SJCRH30 (cell line): ENCODE measurements at places on chromosomes 1 and 21. TPM values are rescaled to one million over a fixed set of nuclear protein-coding genes. Genes with fewer than 3 reads are reported as not detected.

The EDN2 gene
- total RNA-seq = 0.18 and 0.32 TPM in 2 replicates

The CROCC gene
- total RNA-seq = 12.6 and 19.4 TPM in 2 replicates

- H3K27ac ChIP-seq = no peak overlapping the region
- no peaks in the 10 kb centered on the region for H3K27me3 ChIP-seq
- no peak for DNase-seq
- H3K36me3 ChIP-seq = peaks cover 72% of the 10 kb centered on the region
- H3K4me1 ChIP-seq = peaks cover 12% of the 10 kb centered on the region
- H3K4me3 ChIP-seq = no peak overlapping the region
Observed at GRCh38 chr21:34880401-34880800, 168.7 kb downstream of the RUNX1 start.

DNA sequence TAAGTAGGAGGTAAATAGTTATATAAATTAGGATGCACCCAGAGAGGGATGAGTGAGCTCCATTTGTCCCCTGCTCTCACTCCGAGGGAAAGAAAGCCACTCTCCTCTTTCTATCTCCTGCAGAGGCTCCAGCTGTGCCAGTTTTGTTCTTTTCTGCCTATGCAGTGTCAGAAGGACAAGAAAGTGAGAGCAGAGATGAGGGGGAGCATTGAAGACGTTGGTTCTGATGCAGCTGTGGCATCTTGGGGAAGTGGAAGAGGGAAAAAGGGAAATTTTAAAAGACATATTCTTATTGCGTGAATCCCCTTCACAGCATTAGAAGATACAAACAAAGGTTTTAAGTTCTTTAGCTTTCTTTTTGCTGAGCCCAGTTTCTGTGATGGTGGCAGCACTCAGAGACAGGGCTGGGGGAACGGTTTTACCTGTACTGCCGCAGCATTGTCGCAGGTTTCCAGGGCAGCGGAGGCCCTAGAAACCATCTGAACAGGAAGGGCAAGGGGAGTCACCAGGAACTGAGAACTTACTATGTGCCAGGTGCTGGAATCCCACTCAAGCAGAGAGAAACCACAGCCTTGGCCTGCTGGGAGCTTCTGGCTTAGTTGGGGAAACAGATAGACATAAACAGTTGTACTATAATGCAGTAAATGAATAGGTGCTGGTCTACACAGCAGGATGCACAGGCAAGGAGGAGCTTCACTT, 44.9 kb upstream of the USP24 start:
- no peaks in the 10 kb centered on the region for H3K4me1 ChIP-seq
- no peaks in the 10 kb centered on the region for H3K27me3 ChIP-seq
- H3K36me3 ChIP-seq = no peaks in the 10 kb centered on the region
- H3K4me3 ChIP-seq = no peak overlapping the region
- no peak for DNase-seq

DNA sequence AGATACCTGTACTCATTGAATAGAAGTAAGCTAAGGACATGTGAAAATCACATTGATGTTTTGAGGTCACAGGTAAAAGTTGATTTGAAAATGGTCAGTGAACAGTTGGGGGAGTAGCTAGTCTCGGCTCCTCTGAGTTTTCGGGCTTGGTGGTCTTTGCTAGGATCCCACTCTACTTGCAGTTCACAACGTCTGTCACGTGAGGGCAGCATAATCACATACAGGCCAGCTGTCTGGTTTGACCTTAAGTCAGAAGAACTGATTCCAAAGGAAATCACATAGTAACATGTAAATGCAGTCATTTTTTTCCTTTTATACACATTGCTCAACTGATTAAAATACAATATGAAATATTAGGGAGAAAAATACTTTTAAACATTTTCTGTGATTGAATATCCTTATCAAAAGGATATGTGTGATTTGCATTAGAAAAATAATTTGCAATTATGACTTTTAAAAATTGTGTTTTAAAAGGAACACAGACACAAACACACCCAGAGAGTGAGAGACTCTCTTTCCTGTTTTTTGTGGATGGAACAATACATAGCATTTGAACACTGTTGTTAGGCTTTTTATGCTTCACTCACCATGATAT, 21.8 kb upstream of the PDC start:
- no peaks in the 10 kb centered on the region for H3K4me1 ChIP-seq
- no peak overlapping the region for H3K27ac ChIP-seq
- no peaks in the 10 kb centered on the region for H3K27me3 ChIP-seq

DNA sequence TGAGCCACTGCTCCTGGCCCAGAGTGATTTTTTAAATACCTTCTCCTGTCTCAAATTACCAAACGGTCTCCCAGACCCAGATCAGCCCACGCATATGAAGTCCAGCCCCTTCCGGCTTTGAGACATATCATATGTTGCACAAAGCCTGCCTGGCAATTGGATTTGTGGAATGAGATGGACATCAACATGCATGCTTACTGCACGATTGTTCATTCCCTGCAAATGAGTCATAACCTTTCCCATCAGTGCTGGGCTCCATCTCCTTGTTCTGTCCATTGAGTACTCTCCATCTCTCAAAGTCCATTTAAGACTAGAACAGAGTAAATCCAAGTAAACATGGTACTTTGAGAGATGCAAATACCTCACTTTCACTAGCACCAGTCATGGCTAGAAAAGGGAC, 612.2 kb upstream of the USP24 start:
- H3K36me3 ChIP-seq = no peaks in the 10 kb centered on the region
- peak; percentile 8 for DNase-seq
- no peak overlapping the region for H3K27ac ChIP-seq
- no peaks in the 10 kb centered on the region for H3K4me1 ChIP-seq

The CHI3L2 gene
- total RNA-seq = 0.53 and 1.6 TPM in 2 replicates

- no peak overlapping the region for H3K4me3 ChIP-seq
- H3K36me3 ChIP-seq = no peaks in the 10 kb centered on the region
- H3K27me3 ChIP-seq = no peaks in the 10 kb centered on the region
- DNase-seq = no peak
- no peaks in the 10 kb centered on the region for H3K4me1 ChIP-seq
- no peak overlapping the region for H3K27ac ChIP-seq
Observed at GRCh38 chr1:92536211-92536979, 49.7 kb upstream of the GFI1 start.

DNA sequence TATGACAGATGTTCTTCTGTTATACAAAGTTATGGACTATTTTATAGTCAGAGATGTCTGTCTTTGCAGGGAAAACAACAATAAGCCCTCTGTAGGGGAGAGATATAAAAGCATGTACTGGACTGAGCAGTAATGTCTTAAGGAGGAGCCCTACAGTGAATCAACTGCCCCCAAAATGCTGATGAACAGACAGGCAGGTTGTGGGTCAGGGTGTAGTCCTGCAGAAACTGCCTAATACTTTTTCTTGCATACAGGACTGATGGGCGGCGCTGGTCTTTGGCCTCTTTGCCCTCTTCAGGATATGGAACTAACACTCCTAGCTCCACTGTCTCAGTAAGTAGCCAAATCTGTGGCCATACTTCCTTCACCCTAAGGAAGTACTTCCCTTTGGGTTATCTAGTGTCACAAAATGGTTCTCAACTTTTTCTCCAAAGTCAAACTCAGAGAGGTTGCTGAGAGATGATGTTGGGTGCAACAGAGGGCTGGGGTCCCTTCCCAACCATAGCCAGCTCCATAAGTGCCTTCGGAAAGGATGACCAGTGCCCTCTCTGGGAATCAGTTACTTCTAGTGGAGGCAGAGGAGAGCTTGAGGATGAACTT, 129.8 kb downstream of the PIK3R3 start:
- no peak overlapping the region for H3K27ac ChIP-seq
- peaks cover 27% of the 10 kb centered on the region for H3K36me3 ChIP-seq
- no peak overlapping the region for H3K4me3 ChIP-seq
- H3K4me1 ChIP-seq = no peaks in the 10 kb centered on the region
- H3K27me3 ChIP-seq = no peaks in the 10 kb centered on the region

- no peaks in the 10 kb centered on the region for H3K27me3 ChIP-seq
- no peak overlapping the region for H3K27ac ChIP-seq
- H3K4me3 ChIP-seq = no peak overlapping the region
Observed at GRCh38 chr1:173532237-173532636, 55.1 kb downstream of the PRDX6 start.

- H3K4me3 ChIP-seq = no peak overlapping the region
- peaks cover 7% of the 10 kb centered on the region for H3K4me1 ChIP-seq
- no peak overlapping the region for H3K27ac ChIP-seq
- no peak for DNase-seq
- H3K36me3 ChIP-seq = no peaks in the 10 kb centered on the region
- 0 out of 2 replicates have a peak, but pooled peaks cover 3% of the 10 kb centered on the region for H3K27me3 ChIP-seq
Observed at GRCh38 chr1:205343431-205344065, 13.2 kb downstream of the KLHDC8A start.

DNA sequence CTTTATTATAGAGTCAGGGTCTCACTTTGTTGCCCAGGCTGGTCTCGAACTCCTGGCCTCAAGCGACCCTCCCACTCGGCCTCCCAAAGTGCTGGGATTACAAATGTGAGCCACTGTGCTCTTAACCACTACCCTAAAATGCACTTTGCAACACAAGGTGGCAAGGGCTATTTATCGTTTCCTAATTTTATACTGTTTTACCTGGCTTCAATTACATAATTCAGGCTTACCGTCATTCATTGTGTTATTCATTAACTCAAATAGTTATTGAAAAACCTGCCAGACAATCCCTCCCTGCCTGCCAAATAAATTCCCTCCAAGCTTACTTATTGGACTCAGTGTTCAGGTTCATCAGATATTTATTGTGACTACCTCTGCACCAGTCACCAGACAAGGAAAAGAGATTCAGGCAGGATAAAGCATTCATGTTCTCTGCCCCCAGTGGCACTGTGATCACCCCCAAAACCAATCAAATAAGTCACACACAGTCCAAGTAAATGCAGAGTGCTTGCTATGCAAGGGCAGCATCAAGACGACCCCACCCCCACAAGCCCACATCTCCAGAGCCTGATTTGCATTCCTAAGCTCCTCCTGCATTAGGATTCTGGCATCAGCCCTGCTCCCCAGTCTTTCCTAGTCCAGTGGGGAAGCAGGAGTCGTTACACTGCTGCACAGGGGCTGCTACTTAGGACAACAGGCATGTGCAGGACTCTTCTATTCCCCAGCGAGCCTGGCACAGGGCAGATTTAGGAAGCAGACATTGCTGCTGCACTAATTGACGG, 8.1 kb downstream of the PAQR7 start:
- no peaks in the 10 kb centered on the region for H3K27me3 ChIP-seq
- H3K4me3 ChIP-seq = no peak overlapping the region
- no peaks in the 10 kb centered on the region for H3K36me3 ChIP-seq
- H3K27ac ChIP-seq = no peak overlapping the region
- H3K4me1 ChIP-seq = peaks cover 4% of the 10 kb centered on the region

- H3K4me3 ChIP-seq = no peak overlapping the region
- H3K4me1 ChIP-seq = no peaks in the 10 kb centered on the region
- no peaks in the 10 kb centered on the region for H3K36me3 ChIP-seq
- H3K27ac ChIP-seq = no peak overlapping the region
- H3K27me3 ChIP-seq = 0 out of 2 replicates have a peak, but pooled peaks cover 3% of the 10 kb centered on the region
- DNase-seq = no peak
Observed at GRCh38 chr1:110875216-110875731, 2.3 kb downstream of the CD53 start.
